ENCODE measurements at places on chromosomes 2 and 18.
A peak's percentile ranks its signal among the peaks of the same experiment; 100 is the strongest.

- no peak for DNase-seq
These were observed 111.3 kb downstream of the LRATD1 start for GRCh38 chr2:14743861-14744260.

GRCh38 chr2:166609183-166609959 is 115.3 kb upstream of the SCN7A start:
- DNase-seq, result no peak

DNA sequence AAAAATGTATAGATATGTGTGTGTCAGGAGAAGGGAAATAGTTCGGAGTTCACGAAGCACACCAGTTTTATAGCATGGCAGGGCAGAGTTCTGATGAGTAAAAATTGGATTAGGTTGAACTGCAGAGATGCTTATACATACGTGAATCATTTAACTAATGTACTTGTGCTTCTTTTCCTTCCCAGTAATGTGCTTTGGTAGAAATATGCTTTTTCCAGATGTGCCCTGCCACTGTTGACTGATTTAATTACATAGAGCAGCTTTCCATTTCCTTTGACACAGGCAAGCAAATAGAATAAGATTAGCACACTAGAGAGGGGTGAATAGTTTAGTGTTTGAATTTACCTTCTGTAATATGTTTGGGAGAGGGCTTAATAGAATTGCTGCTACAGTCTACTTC is 28.9 kb upstream of the ARMC9 start:
- DNase-seq, result no peak

- peak; percentile 93 for DNase-seq
These were observed 27.6 kb downstream of the CELF4 start for GRCh38 chr18:37537868-37538525.

DNA sequence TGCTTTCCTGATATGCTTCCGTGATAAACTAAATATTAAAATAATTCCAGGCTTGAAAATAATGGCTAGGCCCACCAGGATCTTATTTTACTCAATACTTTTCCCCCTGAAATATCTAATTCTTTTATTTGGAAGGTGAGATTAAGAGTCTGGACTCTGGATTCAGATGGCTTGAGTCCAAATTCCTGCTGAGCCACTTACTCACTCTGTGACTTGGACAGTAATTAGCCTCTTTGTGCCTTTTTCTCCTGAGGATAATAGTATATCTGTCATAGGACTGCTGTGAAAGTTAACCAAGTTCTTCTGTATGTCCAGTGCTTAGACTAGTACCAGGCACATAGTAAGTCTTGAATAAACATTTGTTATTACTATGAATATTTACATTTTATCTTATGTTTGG is 127.3 kb upstream of the ERBB4 start:
- DNase-seq, result no peak

DNA sequence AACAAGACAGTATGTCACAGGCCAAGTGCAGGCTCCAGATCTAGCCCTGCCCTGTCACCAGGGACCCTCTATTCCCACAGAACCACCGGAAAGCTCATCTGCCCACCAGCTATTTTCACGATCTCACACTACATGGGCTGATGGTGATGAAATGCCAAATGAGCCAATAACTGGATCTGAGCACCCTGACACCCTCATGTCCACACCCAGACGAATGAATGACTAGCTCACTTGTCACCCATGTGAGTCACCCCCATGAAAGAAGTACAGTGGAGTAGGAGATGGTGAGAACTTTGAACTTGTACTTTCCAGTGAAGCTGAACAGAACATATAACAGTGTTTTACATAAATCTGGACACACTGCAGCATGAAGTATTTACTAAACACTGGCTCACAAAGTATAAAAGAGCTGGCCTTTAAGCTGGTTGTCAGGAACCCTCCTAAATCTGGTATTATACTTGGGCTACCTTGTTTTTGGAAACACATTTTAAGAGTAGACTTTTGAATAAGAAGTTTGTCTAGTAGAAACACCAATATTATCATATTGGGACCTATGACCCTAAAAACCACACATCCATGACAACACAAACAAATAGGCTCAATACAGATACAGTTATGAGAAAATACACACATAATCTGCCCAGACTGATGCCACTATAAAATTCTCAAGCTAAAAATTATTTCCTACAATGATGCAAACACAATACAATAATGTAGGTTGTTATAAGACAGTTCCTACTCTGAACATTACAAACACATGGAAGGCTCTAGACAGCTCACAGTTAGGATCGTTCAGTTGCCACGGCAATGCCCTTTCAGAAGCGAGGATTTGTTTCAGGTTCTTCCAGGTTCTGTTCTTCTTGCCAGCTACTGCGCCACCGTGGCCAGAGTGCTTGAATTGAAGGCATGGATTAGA is 19.0 kb downstream of the INO80C start:
- no peak for DNase-seq

DNA sequence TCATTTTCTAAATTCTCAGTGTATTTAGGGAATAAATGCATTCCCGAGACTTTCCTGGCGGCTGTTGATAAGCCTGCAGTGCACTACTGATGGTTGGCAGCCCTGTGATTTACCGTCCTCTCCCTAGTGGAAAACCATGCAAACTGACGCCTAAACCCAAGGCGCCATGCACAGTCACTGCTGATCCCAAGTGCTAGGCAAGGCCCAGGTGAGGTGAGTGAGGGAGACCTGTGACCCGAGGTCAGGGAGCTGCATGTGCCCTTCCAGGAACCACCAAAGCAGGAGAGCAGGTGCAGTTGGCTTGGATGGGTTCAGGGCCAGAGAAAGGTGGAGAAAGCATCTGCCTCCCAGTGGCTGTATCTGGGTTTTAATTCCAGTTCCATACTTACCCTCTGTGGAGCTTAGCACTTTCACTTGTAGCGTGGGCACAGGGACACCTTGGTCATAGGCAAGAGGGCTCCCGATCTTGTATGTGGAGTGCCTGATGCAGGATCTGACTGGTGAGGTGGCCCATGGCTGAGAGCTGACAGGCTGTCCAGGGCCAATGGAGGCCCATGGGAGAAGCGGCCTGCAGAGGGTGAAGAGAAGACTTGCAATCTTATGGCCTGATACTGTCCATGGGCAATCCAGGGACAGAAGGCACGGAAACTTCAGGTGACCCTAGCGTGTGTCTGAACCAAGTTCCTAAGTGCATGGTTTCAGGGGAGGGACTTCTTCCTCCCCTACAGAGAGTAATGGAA is 131.3 kb downstream of the SH3RF3 start:
- no peak for DNase-seq

DNA sequence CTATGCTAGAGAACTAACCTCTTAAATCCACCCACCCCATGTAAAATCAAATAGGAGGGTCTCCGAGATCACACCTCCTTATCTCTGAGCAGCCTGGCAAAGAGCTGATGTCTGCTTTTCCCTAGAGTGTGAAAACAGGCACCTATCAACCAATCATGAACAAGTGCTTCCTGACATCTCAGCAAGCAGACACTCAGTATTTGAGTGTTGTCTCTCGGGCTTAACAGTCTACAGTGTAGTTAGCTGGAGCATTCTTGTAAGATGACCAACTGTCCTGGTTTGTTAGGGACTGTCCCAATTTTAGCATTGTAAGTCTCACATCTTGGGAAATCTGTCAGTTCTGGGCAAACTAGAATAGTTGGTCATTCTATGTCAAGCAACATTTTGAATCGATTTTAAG is 26.4 kb downstream of the MARCHF4 start:
- no peak for DNase-seq

GRCh38 chr2:235330775-235331451 is 162.9 kb upstream of the AGAP1 start:
- DNase-seq, result no peak

DNA sequence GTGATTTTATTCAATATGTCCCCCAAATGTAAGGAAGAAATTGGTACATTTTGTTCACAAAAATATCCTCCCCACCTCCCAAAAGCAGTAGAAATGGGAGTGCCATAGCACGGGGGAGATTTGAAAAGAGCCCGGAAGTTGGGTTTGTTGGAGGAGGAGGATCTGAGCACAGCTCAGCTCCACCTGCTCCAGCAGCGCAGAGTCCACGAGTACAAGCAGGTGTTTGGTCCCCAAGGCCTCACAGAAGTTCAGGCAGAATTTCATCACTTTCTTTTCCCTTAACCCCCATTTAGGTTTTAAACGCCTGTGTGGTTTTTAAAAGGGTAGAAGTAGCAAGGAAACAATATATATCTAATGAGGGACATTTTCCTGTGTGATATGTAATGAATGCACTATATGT is 56.0 kb downstream of the TRAPPC12 start:
- DNase-seq, result no peak

DNA sequence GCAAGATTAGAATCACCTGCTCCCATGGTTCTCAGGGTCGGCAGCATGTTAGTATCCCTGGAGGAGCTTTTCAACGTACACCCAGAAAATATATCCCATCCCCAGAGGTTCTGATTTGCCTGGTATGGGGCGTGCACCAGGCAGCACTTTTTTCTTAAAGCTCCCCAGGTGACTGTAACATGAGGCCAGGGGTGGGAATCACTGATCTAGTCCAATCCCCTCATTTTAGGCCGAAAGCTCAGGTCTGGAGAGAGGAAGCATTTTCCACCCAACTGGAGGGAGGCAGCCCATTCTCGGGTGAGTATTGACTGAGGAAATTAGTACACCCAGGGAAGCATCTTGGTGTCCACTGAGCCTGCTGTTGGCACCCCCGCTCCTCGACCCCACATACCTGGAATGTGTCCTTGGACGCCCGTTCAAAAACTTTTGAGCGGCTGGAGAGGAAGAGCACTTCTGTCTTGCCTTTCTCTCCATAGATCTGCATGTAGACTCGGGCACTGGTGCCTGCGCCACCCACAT is 94.3 kb downstream of the LOXHD1 start:
- no peak for DNase-seq

DNA sequence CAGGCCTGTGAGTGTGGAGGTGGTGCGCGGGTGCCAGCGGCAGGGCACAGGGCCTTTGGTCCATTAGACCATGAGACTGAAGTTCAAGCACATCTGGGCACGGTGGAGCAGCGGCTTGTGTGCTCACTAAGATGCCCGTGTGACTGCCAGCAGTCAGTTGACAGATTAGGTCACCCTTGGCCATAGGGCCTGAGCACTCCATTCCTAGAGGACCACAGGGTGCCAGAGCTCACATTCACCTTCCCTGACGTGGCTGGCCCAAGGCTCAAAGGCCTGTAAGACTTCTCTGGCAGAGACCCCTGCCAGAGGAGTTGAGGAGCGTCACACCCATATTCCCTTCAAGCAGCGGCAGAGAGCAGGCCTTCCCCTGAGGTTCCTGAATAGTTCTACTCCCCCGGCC is 650 bp downstream of the LHCGR start:
- DNase-seq, result no peak

DNA sequence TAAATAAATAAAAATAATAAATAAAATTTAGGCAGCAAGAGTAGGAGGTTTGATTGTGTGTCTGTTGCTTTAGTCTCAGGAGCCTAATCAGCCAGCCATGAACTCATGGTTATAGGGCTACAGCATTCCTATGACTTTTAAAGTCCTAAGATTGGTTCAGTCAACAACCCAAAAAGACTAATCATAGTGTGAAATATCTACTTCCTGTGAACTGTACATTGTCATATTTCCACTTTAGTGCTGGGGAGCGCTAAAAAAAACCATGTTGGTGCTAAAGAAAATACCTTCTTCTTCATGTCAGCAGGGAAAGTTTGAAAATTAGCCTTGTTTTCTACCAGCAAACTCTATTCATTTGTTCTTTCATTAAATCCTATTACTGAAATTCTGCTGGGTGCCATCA is 521.6 kb downstream of the RNF144A start:
- DNase-seq, result no peak

- DNase-seq, result no peak
These were observed 73.2 kb upstream of the SMAD2 start for GRCh38 chr18:48003426-48004349.

- DNase-seq, result no peak
These were observed 51.5 kb downstream of the ZNF521 start for GRCh38 chr18:25300492-25300891.

DNA sequence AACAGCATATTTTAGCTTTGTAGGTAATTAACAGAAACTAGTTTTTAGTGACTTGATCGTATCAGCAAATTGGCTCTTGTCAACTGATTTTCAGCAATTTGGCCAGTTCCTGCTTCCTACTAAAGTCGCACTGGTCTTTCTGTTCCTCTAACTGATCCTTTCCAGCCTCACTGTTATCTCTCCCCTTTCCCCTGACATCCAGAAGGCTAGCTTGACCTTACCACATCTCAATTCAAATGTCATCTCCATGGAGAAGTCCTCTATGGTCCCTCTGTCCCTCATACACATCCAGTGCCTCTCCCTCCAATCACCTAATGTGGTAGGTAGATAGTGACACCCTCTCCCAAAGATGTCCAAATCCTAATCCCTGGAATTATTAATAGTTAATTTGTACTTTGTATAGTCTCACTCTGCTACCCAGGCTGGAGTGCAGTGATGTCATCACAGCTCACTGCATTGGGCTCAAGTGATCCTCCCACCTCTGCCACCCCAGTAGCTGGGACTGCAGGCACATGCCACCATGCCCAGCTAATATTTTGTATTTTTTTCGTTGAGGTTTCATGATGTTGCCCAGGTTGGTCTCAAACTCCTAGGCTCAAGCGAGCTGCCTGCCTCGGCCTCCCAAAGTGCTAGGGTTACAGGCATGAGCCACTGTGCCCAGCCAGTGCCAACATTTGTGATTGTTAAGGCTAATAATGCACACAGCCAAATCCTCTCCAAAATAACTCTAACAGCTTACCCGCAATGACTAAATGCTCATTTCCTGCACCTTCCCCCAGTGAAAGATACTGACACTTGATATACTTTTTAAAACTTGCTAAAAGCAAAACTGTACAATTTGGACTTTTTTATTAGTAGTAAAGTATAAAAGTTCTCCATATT is 16.9 kb downstream of the PSTPIP2 start:
- no peak for DNase-seq

DNA sequence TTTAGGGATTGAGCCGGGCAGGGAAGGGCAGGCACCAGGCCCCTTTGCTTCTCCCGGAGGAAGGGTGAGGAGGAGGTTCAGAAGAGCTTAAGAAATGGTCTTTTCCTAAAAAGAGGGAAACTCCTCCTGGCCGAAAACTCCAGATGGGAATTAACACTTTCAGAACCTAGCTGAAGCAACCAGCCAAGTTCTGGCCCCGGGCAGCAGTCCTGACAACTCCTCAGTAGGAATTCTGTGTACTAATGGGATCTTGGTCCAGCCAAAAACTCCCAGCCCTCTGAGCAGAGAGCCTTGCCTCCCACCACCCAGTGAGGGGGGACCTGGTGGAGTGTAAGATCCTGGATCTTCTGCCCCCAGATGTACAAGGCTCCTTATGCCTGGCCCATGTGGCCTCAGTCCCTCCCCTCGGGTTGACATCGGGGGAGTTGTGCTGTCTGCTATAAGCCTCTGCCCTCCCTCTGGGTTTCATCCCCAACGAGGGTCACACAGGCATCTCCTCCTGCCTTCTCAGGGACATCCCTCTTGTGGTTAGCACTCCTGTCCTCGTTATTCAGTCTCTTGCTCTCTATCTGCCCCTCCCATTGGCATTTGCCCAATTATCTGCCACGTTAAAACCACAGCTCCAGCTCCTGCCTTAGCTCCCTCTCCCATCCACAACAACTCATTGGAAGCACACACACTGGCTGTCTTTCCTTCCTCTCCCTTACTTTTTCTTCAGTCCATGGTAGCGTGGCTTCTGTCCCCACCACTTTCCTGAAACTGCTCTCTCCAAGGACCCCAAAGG is 184.6 kb downstream of the CYP26B1 start:
- DNase-seq, result no peak
